ENCODE measurements at places on chromosomes 1 and 21. TPM values are rescaled to one million over a fixed set of nuclear protein-coding genes. Genes with fewer than 3 reads are reported as not detected.

Gene CHD5
- 0.82 TPM for total RNA-seq

Gene SPATA21
- total RNA-seq, result not detected

Gene SPRR2A
- not detected for total RNA-seq

Gene SIK1
- total RNA-seq, result 4.6 TPM

Gene GSTM3
- total RNA-seq, result 7.2 TPM

Gene TMEM51
- total RNA-seq, result 0.24 TPM

Gene PLEKHG5
- 2.6 TPM for total RNA-seq

Gene S100A12
- not detected for total RNA-seq

Gene KCNA3
- total RNA-seq, result 38.4 TPM

Gene C1orf115
- total RNA-seq, result 0.16 TPM

Gene TINAGL1
- not detected for total RNA-seq
